ENCODE measurements at places on chromosomes 1 and 21. TPM values are rescaled to one million over a fixed set of nuclear protein-coding genes. Genes with fewer than 3 reads are reported as not detected.

CLEC20A gene
- total RNA-seq: not detected

TLCD4 gene
- 5.7 TPM for total RNA-seq

TMPRSS15 gene
- 0.03 TPM for total RNA-seq

ALX3 gene
- not detected for total RNA-seq

SSR2 gene
- 657 TPM for total RNA-seq

CNR2 gene
- total RNA-seq: not detected

DLGAP3 gene
- total RNA-seq: 0.34 TPM

AKT3 gene
- 22.3 TPM for total RNA-seq

AZIN2 gene
- total RNA-seq: 2.4 TPM

DNA sequence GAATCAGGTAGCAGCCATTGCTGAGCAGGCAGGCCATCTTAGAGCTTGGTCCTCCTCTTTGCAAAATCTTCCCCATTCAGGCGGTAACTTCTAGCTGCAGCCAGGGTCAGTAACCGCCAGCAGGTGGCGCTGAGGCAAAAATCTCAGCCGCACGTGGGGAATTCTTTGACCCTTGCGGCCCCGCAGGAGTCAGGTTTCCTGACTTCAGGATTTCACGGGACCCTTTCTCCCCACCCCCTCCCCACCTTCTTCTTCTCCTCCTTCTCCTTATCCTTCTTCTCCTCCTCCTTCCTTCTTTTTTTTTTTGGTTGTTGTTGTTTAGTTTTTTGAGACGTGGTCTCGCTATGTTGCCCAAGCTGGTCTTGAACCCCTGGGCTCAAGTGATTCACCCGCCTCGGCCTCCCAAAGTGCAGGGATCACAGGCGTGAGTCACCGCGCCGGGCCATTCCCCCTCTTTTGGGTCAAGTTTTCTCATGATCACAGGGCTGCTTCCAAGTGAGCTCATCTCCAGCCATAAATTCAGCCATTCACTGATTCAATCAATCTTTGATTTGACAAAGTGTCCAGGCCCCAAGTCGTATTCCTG, 33.4 kb upstream of the TENT5B start:
- DNase-seq: peak; percentile 84

GRCh38 chr1:170150921-170151320, 5.2 kb downstream of the NTMT2 start:
- DNase-seq: no peak

- DNase-seq: no peak
These were observed 39.6 kb upstream of the TBX15 start for GRCh38 chr1:119027759-119028158.

- DNase-seq: no peak
These were observed 124.2 kb upstream of the LYPLAL1 start for GRCh38 chr1:219049501-219049900.

- DNase-seq: peak; percentile 7
These were observed 2.0 kb downstream of the HNRNPU start for GRCh38 chr1:244862354-244862698.

DNA sequence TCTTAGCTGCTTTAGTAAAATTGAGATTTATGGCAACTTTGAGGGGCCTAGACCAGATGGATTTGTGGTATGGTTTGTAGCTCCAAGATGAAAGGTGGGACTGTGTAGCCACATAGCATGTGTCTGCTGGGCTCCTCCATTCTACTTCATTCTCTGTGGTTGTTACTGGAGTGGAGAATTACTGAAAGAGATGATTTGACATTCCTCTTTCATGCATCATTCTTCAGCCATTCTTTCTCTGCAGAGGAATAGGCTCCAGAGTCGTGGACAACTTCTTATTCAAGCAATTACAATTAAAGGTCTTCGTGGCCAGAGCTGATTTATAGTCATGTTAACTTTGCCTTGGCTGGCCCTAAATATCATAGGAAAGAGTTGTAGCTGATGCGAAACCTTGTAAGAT, 328.9 kb downstream of the PAPPA2 start:
- DNase-seq: no peak

DNA sequence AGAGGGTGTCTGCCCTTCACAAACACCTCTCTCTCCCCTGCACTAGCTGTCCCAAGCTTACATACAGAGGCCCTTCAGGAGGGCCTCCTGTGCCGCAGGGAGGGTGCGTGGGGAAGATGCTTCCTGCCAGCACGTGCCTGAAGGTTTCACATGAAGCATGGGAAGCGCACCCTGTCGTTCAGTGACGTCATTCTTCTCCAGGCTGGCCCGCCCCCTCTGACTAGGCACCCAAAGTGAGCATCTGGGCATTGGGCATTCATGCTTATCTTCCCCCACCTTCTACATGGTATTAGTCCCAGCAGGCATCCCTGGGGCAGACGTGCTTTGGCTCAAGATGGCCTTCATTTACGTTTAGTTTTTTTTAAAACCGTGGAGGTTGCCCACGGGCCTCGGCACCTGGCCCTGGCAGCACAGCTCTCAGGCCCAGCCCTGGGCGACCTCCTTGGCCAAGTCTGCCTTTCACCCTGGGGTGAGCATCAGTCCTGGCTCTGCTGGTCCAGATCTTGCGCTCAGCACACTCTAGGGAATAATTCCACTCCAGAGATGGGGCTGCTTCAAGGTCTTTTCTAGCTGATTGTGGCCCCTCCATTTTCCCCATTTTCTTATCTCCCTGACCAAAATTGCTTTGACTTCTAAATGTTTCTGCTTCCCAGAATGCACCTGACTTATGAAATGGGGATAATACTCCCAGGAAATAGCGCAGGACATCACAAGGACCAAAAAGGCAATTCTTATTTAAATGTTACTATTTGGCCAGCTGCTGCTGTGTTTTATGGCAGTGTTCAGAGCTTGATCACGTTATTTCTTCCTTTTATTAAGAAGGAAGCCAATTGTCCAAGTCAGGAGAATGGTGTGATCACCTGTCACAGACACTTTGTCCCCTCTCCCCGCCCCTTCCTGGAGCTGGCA, 6.1 kb downstream of the NPPA start:
- DNase-seq: no peak

DNA sequence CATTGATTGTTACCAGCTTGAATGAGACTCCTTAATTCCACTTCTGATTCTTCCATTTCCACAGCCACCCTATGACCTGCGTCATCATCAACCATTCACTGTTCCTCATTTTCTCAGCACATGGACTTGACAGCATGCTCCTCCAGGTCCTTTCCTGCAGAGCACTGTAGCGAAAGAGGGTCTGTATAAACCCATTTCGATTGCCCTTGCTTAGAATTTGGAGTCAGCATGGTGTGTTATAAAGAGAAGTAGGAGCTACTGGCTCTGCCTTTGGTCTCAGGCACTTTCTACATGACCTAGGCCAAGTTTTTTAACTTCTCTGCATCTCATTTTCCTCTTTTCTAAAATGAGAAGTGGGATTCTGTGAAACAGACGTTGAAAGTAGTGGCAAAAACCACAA, 133.8 kb downstream of the AK5 start:
- DNase-seq: no peak

- no peak for DNase-seq
These were observed 56.3 kb downstream of the SMG7 start for GRCh38 chr1:183528577-183528976.

DNA sequence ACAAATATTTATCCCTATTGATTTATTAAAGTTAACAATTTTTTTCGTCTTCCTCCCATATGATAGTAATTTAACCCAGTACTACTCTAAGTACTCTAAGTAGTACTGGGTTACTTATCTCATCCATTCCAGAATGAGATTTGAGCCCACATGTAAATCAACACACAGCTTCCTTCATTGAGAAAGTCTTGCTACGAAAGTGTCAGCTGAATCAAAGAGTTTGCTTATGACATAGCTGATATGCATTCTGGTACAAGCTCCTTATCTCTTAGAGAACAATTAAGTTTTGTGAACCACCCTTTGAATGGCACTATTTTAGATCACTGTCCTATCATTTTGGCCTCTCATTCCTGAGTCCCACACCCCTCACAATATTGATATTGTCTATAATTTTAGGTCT, 2.4 kb upstream of the SLC44A3 start:
- no peak for DNase-seq

DNA sequence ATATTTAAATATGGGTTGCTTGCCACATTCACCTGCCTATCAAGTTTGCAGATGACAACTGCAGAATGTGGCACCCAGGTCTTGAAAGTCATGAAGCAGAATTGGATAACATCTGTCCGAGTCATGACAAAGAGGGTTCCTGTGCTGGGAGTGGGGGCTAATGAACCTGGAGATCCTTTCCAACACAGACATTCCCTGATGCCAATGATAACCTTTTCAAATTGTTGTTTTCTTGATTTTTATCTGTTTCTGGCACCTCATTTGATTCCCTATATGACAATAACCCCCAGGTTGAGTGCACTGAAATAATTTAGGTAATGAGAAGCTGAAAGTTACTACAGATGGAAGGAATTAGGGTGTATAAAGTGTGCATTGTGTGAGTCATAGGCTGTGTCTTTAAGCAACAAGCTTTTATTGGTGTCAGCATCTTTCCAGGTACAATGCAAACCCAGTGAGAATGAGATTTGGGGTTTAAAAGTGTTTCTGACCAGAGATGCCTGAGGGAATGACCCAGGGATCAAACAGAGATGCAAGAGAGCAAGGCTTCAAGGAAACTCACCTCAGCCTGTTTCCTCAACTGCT, 32.0 kb upstream of the IL10 start:
- DNase-seq: no peak

DNA sequence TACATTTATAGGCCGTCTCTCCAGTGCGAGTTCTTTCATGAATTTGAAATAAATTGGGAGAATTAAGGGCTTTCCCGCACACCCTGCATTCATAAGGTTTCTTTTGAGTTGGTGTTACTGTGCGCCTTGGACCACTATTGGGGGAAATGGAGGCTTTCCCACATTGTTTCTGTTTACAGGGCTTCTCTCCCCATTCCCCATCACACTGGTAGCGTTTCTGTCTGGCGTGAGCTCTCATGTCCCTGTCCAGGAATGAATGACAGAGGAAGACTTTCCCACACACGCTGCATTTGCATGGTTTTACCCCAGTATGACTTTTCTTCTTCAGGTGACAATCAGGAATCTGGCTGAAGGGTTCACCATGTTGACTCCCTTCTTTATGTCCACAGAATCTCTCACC, 65.0 kb downstream of the UCHL5 start:
- DNase-seq: no peak

- peak; percentile 53 for DNase-seq
These were observed 174.4 kb upstream of the HMCN1 start for GRCh38 chr1:185559684-185560331.

DNA sequence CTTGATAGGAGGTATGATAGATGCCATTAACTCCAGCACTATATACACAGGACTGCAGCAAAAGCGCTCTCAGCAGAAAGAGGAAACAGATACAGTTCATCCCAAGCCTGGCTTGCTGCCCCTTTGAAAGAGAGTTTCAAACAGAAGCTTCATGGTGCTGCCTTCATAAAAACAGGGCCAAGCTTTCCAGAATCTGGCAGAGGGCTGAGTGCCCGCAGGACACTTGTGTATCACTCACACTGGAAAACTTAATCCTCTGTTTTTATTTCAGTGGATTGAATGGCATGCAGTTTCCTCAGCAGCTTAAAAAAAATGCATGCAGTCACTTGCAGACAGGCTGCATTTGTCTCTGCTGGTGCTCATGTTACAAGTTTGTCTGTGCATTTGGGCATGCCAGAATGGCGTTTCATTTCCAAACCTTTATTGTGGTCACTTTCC, 40.4 kb downstream of the KCNJ15 start:
- DNase-seq: peak; percentile 83

DNA sequence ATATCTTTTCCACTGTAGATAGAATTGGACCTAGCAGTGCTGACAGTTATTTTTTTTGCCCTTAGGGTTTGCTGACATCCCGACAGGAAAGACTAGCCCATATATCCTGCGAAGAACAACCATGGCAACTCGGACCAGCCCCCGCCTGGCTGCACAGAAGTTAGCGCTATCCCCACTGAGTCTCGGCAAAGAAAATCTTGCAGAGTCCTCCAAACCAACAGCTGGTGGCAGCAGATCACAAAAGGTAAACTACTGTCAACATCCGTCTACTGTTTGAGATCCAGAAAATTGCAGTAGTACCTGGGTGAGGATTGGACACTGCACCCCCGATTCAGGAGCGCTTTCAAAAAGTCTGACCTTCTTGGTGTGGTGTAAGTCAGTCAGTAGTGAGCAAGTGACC, 55.8 kb downstream of the CENPF start:
- no peak for DNase-seq

DNA sequence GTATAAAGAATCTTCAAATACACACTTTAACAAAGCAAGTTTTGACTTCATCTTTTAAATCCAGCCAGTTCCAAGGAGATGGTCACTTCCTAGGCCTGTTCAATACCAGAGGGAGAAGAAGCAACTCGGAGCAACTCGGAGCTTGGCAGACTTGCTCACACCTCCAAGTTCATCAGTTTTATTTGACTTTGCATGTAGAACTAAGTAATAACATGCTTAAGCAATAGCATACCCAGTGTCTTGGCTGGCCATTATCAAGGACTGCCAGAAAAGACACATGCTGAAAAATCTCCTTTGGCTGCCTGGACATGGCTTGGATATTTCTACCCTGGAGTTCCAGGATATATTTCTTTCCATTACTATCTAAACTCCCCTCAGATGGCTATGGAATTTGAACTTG, 52.6 kb downstream of the GNG12 start:
- DNase-seq: no peak

GRCh38 chr1:101323535-101323934, 86.7 kb downstream of the S1PR1 start:
- DNase-seq: no peak

GRCh38 chr1:15282038-15282437, 35.0 kb downstream of the FHAD1 start:
- DNase-seq: no peak

GRCh38 chr1:23343221-23344110, 618 bp downstream of the HNRNPR start:
- peak; percentile 81 for DNase-seq

DNA sequence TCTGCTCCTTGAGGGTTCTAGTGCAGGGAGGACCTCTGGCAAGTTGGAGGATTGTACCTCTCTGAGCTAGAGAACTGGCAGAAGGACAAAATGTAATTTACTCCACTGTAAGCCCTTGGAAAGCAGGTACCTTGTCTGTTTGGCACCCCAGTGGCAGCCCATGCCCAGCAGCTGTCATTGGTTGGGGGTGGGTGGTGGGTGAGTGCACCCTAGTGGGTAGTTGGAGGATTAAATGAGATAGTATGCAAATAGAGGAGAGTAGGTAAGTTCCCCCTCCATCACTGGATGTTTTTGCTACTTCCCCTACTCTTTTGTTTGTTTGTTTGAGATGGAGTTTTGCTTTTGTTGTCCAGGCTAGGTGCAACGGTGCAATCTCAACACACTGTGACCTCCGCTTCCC, 69.8 kb downstream of the RYR2 start:
- DNase-seq: no peak
